GM12892 (cell line): ENCODE measurements at places on chromosomes 7 and 10.

GRCh38 chr7:30040938-30041337, 12.7 kb downstream of the PLEKHA8 start:
- no peak for DNase-seq

GRCh38 chr10:124874-125273, 10.4 kb upstream of the ZMYND11 start:
- DNase-seq, result no peak

GRCh38 chr10:129962031-129962871, 1.8 kb downstream of the EBF3 start:
- DNase-seq, result no peak

- DNase-seq, result no peak
Observed at GRCh38 chr10:127904311-127905000, 2.4 kb upstream of the PTPRE start.

GRCh38 chr7:40673285-40673684, 538.5 kb downstream of the SUGCT start:
- DNase-seq, result no peak
